Suppressor macrophage treated with lipopolysaccharide for 4 hours (primary cell): ENCODE measurements at places on chromosomes 1 and 21.

DNA sequence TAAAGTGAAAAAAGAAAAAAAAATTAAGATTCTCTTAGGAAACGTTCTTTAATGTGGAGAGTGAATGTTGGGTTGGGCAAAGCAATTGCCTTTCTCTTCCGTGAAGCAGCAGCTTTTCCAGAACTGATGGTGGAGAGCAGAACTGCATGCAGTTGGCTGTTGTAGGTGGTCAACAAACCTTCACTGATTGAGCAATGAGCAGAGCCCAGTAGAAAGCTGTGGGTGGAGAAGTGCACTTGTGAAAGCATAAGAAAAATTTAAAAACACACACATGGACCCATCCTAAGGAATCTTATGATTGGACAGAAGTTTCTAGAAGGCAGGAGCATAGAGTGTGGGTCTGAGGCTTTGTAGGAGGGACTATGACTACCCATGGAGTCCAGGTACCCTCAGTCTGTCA lies 4.5 kb downstream of the PRELP start:
- no peak for DNase-seq

- no peak for DNase-seq
These were observed 171.1 kb upstream of the FGGY start for GRCh38 chr1:59125676-59126320.

GRCh38 chr1:70628973-70629372 lies 217.9 kb downstream of the CTH start:
- no peak for DNase-seq

GRCh38 chr1:54867717-54868057 lies 19.3 kb downstream of the DHCR24 start:
- no peak for DNase-seq
